AG09309 (cell line): ENCODE measurements at places on chromosomes 6 and 20.

- no peak for DNase-seq
Measured at GRCh38 chr20:25084626-25085187, 2.8 kb upstream of the VSX1 start.

DNA sequence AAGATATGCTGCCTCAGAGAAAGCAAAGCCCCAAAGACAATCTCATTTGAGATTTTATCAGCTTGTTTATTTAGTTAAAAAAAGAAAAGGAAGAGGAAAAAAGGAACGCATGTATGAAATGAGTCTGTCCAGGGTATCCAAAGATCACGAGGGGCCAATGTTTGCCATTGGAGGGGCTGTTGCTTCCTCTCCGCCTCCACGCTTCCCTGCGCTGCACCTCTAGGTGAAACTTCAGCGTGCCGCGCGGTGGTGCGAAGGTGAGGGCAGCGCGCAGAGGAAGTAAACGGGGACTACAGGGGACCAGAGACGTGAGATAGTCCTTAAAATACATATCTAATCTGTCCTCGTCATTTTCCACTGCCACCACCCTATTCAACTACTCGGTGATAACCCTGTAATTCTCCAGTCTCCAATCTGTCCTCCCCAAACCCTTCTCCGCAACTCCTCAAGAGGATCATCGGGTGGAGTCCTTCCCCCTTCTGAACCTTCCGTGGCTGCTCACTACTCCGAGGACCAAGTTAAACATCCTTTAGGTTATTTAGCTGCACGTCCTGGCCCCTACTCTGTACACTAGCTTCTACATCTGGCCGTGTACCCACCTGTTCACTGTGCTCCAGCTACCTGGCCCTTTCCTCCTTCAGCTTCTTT, 1.1 kb upstream of the DCBLD1 start:
- no peak for DNase-seq

GRCh38 chr6:85556992-85557668, 36.5 kb downstream of the SNX14 start:
- no peak for DNase-seq

DNA sequence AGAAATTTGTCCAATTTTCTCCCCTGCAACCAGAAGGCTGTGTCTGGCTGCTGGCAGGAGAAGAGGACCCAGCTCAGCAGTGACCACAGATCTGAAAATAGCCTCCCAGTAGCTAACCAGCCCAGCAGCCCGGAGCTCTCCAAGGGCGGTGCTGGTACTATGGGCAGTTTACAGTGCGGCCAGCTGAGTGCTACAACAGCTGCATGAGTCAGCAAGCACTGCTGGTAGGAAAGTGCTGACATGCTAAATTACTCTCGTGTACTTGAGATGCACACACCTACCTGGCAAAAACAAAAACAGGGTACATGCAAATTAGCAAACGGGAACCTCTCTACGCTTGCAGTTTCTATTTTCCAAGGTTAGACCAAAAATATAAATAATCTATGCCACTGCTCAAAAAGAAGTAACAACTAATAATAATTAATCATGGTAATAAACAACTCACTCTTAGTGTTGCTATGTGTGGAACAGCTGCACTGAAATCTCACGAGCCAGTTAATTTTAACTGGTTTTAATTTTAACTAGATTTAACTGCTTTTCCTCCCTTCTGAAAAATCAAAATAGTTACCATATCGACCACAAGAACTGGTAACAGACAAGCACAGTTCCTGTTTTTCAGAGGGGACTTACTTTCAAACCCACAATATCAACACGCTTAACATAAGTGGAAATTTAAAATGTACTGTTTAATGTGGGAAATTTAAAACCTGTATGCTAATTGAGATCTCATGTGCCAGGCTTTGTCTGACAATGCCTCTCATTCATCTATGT, 10.8 kb downstream of the BACH2 start:
- DNase-seq = peak; percentile 53

- no peak for DNase-seq
Measured at GRCh38 chr6:63887002-63887751, 251.6 kb downstream of the PHF3 start.

DNA sequence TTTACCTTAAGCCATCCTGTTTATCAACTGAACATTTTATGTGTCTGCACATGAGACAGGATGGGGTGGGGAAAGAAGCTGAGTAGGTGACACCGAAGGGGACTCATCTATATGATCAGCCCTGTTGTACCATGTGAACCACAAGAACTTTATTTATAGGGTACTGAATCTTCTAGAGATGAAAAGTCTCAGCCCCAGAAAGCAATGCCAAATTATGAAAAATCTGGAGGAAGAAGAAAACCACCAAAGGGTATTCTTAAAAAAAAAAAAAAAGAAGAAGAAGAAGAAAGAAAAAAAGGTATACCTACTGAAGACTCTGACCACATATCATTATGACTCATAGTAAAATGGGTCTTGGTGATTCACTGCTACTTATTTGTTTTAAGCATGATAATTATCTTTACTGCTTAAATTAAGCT, 39.8 kb upstream of the HBS1L start:
- DNase-seq = no peak

- DNase-seq = no peak
Measured at GRCh38 chr6:169755162-169755561, 3.7 kb downstream of the ERMARD start.

DNA sequence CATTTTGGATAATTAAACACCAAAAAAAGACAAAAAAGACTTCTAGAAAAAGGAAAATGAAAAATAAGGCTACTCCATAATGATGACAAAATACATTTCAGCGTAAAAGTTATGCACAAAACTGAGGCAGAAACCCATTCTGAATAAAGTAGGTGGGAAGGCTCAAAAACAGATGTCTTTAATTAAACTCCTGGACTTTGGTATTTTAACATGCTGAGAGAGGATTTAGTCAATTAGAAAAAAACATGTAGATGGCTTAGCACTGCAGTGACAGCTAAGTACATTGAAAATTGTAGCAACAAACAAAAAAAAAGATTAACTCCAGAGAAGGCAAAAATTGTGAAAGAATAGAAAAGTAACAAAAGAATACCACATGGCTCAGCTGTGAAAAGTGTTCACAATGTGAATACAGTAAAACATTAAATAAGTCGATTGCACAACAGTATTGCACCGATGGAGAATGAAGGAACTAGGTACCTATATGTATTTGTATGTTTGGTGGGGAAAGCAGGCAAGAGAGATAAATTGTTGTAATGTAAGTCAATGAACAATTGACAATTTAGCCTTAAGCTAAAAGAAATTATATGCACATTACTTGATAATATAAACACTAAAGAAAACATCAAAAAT, 59.5 kb downstream of the TBC1D32 start:
- no peak for DNase-seq

DNA sequence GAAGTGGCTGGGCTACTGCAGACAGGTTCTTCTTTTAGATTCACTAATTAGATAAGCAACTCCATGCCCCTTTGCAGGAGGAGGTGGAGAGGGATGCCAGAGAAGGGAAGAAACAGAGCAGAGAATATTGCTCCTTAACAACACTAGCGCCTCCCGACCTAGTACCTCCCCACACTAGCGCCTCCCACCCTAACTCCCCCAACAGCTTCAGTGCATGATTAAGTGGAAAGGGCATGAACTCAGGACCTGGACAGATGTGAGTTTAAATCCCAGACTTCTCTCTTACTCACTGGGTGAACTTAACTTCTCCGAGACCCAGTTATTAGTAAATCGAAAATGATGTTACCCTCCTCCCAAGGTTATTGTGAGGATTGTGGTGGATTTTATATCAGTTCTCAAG, 25.7 kb downstream of the STX11 start:
- no peak for DNase-seq

DNA sequence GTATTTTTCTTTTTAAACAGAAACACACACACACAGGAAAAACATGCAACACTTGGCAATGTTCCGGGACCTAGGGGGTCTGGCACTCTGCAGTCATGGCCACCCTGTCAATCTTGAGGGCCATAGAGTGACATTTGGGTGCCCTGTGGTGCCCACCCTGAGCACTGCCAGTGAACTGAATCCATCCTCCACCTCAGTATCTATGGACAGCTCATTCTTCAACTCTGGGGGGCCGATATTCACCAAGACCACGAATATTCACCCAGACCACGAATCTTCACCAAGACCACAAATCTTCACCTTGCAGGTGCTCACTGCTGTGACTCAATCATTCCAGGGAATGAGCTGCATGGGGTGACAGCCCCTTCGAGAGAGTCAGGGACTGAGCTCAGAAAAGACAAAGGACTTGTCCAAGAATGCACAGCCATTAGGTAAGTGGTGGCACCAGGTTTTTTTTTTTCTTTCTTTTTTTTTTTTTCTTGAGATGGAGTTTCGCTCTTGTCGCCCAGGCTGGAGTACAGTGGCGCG, 19.1 kb downstream of the SNAI1 start:
- no peak for DNase-seq

GRCh38 chr6:92690997-92691599, 728.3 kb downstream of the EPHA7 start:
- DNase-seq = no peak

- DNase-seq = no peak
Measured at GRCh38 chr6:7169296-7169721, 61.5 kb downstream of the RREB1 start.

- DNase-seq = no peak
Measured at GRCh38 chr20:18465536-18466200, 1.2 kb downstream of the DZANK1 start.

- no peak for DNase-seq
Measured at GRCh38 chr6:107543088-107543487, 53.2 kb downstream of the SOBP start.

GRCh38 chr6:148053209-148053608, 289.4 kb upstream of the SASH1 start:
- no peak for DNase-seq

DNA sequence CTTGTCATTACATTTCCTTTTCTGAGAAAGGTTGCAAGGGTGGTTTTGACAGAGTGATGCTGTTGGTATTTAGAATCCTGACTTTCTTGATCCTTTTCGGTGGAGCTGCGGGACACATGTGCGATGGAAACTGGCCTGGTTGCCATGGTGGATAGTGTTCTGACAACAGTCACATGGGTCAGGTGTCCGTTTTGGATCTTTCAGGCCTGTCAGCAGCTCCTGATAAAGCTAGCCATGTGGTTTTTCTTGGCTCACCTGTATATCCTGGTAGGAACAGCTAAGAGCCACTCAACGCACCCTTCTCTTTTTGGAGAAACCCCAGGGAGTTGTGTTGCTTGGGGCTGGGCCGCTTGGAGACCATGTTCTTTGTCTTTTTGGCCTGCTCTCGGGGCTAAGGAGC, 177.4 kb downstream of the MTFR2 start:
- no peak for DNase-seq

GRCh38 chr6:33945931-33946330, 142.1 kb upstream of the MLN start:
- DNase-seq = no peak

DNA sequence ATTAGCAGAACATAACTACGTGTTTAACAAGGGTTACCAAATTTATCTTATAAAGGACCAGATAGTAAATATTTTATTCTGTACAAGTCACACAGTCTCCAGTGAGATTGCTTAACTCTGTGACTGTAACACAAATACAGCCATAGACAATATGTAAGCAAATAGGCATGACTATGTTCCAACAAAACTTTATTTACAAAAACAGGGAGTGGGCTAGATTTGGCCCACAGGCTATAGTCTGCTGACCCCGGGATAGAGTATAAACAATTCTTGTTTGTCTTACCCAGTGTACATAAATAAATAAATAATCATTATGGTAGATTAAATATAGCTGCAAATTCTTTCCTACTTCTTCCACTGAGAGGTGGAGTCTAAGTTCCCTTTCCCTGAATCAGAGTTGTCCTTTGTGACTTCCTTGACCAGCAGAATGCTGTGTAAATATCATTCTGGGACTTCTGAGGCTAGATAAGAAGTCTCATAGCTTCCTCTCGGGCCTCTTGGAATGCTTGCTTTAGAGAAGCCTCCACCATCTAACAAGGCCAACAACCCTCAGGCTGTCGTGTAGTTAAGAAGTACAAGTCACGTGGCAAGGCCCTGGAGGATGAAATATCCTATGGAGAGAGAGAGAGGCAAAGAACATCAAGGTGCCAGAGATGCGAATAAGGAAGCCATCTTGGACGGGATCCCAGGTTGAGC, 59.1 kb upstream of the TMEM244 start:
- no peak for DNase-seq

DNA sequence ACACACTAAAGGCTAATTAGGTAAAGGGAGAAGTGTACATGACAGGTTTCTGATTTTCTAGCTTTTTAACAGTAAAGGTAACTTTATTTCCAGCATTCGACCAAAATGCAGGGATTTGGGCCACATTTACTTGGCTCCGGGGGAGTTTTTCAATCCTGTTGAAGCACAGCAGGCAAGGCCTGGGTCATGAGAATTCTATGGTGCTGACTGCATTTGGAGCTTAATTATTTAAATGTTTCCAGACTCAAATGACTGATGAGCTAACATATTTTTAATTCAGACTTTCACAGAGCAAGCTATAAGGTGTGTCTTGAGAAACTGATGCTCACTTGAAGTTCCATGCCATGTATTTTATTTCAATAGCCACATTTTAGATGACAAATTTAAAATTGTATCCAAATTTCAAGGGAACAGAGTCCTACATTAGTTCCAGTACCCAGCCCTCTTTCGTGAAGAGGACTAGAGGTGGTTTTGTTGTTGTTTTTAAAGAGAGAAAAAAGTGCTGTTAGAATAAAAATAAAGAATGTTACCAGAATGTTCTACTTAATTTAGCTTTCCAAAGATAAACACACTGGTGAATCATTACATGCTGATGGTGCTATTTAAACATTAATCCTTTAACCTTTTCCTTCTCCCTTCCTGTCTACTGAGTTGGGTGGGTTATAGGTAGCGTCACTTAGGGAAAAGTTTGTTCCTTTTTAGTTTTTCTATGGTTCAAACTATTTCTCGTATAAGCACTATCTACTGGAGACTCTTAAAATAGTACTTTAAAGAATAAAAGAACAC, 82.3 kb upstream of the PHACTR2 start:
- DNase-seq = no peak

- no peak for DNase-seq
Measured at GRCh38 chr6:3294921-3295871, 36.4 kb downstream of the PSMG4 start.

DNA sequence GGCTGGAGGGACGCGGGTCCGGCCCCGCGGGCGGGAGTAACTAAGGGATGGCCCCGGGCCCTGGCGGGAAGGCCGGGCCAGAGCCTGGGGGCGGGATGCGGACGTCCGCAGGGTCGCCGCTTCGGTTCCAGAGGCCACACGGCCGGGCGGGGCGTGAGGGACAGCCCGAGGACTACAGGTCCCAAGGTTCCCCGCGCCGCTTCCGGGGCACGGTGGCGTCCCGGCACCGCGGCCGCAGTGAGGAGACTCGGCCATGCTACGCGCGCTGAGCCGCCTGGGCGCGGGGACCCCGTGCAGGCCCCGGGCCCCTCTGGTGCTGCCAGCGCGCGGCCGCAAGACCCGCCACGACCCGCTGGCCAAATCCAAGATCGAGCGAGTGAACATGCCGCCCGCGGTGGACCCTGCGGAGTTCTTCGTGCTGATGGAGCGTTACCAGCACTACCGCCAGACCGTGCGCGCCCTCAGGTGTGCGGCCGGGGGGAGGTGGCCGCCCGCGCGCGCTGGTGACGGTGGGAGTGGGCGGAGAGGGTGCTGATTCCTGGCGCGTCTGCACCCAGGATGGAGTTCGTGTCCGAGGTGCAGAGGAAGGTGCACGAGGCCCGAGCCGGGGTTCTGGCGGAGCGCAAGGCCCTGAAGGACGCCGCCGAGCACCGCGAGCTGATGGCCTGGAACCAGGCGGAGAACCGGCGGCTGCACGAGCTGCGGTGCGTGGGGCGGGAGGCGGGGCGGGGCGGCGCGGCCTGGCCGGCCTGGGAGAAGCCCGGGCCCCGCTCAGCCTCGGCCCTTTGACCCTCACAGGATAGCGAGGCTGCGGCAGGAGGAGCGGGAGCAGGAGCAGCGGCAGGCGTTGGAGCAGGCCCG, at the start of gene MRPS26:
Gene MRPS26 (plus strand): TSS at position 237 of the 861 bp plus-strand sequence. CDS start 17 bp downstream, at position 254.
- DNase-seq = peak; percentile 35
